ENCODE measurements at places on chromosomes 12 and 14. TPM values are rescaled to one million over a fixed set of nuclear protein-coding genes. Genes with fewer than 3 reads are reported as not detected.

GRCh38 chr14:59343585-59343984, 121.6 kb downstream of the GPR135 start:
- no peak for DNase-seq

- no peak for DNase-seq
Observed at GRCh38 chr14:64680013-64680713, 24.1 kb upstream of the PLEKHG3 start.

GRCh38 chr12:118763234-118763633, 218.1 kb upstream of the SRRM4 start:
- no peak for DNase-seq

GRCh38 chr12:124085419-124086296, 112.6 kb downstream of the ZNF664 start:
- no peak for DNase-seq

- no peak for DNase-seq
Observed at GRCh38 chr12:48265777-48266176, 62.7 kb upstream of the OR10AD1 start.

- DNase-seq, result no peak
Observed at GRCh38 chr12:4450551-4451112, 5.0 kb upstream of the FGF6 start.

DNA sequence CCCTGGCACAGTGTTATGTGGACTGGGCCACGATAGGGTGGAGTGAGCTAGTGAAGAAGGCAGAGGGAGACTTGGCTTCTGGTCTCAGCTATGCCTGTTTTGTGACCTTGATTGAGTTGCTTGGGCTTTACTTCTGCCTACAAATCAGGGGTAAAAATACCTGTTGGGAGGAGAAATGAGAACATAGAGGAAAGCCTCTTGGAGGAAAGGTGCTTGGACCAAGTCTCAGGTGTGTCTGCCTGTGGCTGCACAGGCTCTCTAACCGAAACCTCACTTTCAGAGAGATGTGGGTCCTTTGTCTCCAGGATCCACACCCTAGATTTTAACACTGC, 4.9 kb downstream of the SDR39U1 start:
- DNase-seq, result no peak

SLC10A1 gene
- total RNA-seq, result not detected

NDRG2 gene
- 1.6 TPM for total RNA-seq

All from Panc1 (cell line).